Tibial artery (tissue), 4 donors: ENCODE measurements at places on chromosomes 1 and 21.
A peak's percentile ranks its signal among the peaks of the same experiment; 100 is the strongest.

DNA sequence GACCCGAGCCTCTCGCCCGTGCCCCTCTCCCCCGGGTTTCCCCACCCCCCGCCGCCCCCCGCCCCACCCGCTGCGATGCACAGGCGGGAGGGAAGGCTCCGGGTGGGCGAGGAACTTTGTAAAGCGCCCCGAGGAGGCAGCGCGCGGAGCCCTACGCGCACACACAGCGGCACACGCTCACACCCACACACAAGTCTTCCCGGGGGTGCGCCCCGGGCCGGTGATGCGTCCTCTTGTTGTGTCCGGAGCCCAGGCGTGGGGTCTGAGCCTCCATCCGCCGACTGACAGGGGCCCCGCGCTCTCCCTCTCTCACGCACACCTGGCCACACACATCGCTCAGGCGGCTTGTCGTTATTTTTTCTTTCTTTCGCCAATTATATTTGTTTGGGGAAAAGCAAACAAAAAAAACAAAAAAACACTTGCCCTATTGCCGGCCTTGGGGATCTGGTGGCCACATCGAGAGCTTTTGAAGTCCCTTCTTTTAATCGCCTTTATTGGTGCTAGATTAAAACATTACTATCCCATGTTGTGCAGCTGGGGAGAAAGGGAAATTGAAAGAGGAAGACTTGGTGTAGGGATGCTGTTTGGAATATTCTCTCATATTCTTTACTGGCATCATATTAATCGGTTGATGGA is 770 bp downstream of the NTNG1 start:
- H3K36me3 ChIP-seq, result no peaks in the 10 kb centered on the region
- H3K27ac ChIP-seq, result no peak overlapping the region
- H3K4me3 ChIP-seq, result peak overlapping the region; percentile 49
- no peak for DNase-seq
- H3K4me1 ChIP-seq, result no peaks in the 10 kb centered on the region

GRCh38 chr1:11379851-11380250 is 99.1 kb upstream of the DISP3 start:
- H3K27me3 ChIP-seq, result no peaks in the 10 kb centered on the region
- no peak for DNase-seq
- H3K4me3 ChIP-seq, result no peak overlapping the region
- H3K4me1 ChIP-seq, result no peaks in the 10 kb centered on the region
- no peak overlapping the region for H3K27ac ChIP-seq
- H3K36me3 ChIP-seq, result no peaks in the 10 kb centered on the region

GRCh38 chr1:34083974-34084373 is 81.1 kb downstream of the CSMD2 start:
- DNase-seq, result no peak
- no peaks in the 10 kb centered on the region for H3K4me1 ChIP-seq
- H3K4me3 ChIP-seq, result no peak overlapping the region

GRCh38 chr1:240947438-240948224 is 335.7 kb upstream of the GREM2 start:
- H3K4me3 ChIP-seq, result no peak overlapping the region
- DNase-seq, result no peak
- H3K27ac ChIP-seq, result no peak overlapping the region

DNA sequence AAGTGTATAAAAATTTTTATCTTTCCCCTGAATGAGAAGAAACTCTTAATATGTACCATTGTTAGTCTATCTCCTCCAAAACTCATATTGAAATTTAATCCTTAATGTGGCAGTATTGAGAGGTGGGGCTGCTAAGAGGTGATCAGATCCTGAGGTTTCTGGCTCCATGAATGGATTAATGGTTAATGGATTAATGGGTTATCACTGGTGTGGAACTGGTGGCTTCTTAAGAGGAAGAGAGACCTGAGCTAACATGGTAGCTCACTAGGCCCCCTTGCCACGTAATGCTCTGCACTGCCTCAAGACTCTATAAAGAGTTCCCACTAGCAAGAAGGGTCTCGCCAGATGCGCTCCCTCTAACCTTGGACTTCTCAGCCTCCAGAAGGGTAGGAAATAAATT is 70.6 kb upstream of the ZBTB18 start:
- H3K36me3 ChIP-seq, result no peaks in the 10 kb centered on the region
- no peak overlapping the region for H3K4me3 ChIP-seq
- H3K27me3 ChIP-seq, result no peaks in the 10 kb centered on the region
- peaks cover 4% of the 10 kb centered on the region for H3K4me1 ChIP-seq

GRCh38 chr1:245336149-245336983 is 181.6 kb downstream of the KIF26B start:
- H3K27ac ChIP-seq, result no peak overlapping the region
- no peaks in the 10 kb centered on the region for H3K27me3 ChIP-seq

DNA sequence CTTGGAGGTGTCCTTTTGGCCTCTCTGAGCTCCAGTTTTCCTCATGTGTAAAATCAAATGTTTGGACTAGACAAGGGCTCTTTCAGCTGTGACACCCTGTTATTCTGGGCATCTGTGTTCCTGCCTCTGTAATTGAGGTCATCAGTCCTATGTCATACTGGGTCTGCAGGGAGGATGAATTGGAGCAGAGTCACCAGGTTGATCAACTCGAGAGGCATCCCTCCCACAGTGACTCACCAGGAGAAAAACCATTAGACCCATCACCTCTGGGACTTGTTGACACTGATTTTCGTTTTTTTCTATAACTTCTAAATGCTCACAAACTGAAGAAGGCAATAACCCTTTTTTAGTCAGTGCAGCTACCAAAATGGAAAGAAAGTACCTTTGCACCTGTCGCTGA is 82.2 kb downstream of the ST6GALNAC5 start:
- H3K4me1 ChIP-seq, result no peaks in the 10 kb centered on the region
- no peak overlapping the region for H3K4me3 ChIP-seq
- no peak overlapping the region for H3K27ac ChIP-seq
- no peaks in the 10 kb centered on the region for H3K27me3 ChIP-seq
- no peaks in the 10 kb centered on the region for H3K36me3 ChIP-seq

DNA sequence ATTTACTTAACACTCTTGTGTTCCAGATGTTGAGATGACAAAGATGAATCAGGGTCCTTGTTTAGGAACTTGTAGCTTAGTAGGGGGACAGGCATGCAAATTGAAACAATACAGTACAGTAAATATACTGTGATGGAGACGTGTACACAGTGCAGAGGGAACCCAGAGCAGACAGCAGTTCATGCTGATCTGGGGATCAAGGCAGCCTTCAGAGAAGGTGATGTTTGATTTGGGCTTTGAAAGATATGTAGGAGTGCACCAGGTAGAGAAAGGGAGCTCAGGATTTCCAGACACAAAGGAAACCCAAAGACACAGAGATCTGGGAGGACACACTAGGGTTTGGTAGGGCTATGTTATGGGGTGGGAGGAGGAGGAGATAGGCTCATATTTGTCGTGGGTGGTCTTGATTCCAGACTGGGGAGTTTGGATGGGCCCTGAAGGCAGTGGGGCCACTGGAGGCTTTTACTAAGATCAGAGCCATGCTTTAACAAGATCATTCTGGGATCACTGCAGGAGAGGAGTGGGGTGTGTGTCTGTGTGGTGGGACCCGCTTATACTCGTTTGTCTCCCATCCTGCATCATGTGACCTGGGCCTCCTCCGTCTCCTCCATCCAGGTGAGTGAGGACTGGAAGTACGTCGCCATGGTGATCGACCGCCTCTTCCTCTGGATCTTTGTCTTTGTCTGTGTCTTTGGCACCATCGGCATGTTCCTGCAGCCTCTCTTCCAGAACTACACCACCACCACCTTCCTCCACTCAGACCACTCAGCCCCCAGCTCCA is 7.8 kb downstream of the CHRNB2 start:
- no peaks in the 10 kb centered on the region for H3K4me1 ChIP-seq
- no peak for DNase-seq
- H3K27ac ChIP-seq, result no peak overlapping the region
- peaks cover 3% of the 10 kb centered on the region for H3K36me3 ChIP-seq
- no peaks in the 10 kb centered on the region for H3K27me3 ChIP-seq

- H3K4me1 ChIP-seq, result no peaks in the 10 kb centered on the region
- no peak overlapping the region for H3K4me3 ChIP-seq
- no peaks in the 10 kb centered on the region for H3K36me3 ChIP-seq
- no peak overlapping the region for H3K27ac ChIP-seq
- H3K27me3 ChIP-seq, result no peaks in the 10 kb centered on the region
These were observed 26.3 kb downstream of the ZNF648 start for GRCh38 chr1:182035097-182035770.

DNA sequence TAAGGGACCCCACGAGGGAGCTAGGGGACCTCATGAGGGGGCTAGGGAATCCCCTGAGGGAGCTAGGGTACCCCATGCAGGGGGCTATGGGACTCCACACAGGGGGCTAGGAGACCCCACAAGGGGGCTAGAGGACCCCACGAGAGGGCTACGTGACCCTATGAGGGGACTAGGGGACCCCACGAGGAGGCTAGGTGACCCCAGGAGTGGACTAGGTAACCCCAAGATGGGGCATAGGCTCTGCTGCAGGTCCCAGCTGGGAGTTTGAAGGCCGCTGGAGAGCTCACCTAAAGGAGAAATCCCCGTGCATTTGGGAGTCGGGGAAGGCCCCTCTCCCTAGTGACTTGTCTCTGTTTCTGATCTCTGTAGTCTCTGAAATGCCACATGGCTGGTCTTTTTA is 50.0 kb upstream of the DMRTB1 start:
- no peak overlapping the region for H3K27ac ChIP-seq
- H3K36me3 ChIP-seq, result no peaks in the 10 kb centered on the region
- peaks cover 34% of the 10 kb centered on the region for H3K27me3 ChIP-seq
- DNase-seq, result no peak

DNA sequence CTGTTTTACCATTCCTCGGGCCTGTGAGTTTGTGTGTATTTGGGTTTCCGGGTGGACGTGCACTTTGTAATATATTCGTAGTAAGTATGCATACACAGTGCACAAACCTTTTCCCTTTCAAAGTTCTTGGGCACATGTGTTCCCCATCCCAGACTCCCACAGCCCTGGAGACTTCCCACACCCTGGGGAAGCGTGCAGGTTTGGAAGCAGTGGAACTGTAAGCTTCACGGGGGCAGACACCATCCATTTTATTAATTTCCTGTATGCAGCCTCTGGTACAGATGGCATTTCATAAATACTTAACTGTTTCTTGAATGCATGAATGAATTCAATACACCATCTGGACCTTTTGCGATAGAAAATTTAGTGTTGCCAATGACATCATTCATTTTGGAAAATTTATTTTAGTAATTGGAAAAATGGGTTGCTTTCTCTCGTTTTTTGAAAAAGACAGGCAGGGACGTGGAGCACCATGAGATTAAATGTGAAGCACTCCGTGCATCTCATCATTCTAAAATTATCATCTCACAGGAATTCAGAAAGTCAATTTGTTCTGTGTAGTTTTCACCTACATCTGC is 10.8 kb downstream of the ETS2 start:
- no peaks in the 10 kb centered on the region for H3K27me3 ChIP-seq
- H3K4me1 ChIP-seq, result peaks cover 18% of the 10 kb centered on the region
- H3K36me3 ChIP-seq, result peaks cover 90% of the 10 kb centered on the region
- peak; percentile 17 for DNase-seq

GRCh38 chr1:228989676-228989991 is 254.4 kb downstream of the RHOU start:
- no peak overlapping the region for H3K27ac ChIP-seq
- H3K27me3 ChIP-seq, result no peaks in the 10 kb centered on the region

DNA sequence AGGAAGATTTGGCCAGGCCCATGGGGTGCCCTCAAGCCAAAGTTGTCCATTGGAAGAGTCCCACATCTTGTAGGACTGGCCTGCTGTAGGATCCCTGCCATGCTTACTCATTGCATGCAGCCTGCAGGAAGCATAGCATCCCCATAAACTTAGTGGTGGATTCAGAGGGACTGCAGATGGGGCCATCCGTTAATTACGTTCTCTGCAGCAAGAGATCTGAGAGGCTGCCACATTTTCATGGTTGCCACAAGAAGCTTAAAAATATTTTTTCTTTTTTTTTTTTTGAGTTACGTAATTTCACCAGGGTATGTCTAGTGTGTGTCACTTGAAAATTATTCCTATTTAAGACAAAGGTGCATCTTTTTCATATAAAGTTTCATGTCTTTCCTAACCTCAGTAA is 329.7 kb upstream of the USP24 start:
- no peak for DNase-seq
- H3K27me3 ChIP-seq, result no peaks in the 10 kb centered on the region
- H3K36me3 ChIP-seq, result no peaks in the 10 kb centered on the region
- peaks cover 9% of the 10 kb centered on the region for H3K4me1 ChIP-seq
- no peak overlapping the region for H3K4me3 ChIP-seq
- H3K27ac ChIP-seq, result no peak overlapping the region
